ENCODE measurements at places on chromosomes 6 and 20. TPM values are rescaled to one million over a fixed set of nuclear protein-coding genes. Genes with fewer than 3 reads are reported as not detected.

The ARMC12 gene
- total RNA-seq: 0.30 TPM

The FLRT3 gene
- total RNA-seq: 4.6 TPM

The BNIP5 gene
- 4.7 TPM for total RNA-seq

The LAMA5 gene
- total RNA-seq: 35.5 TPM

The RRBP1 gene
- 402 TPM for total RNA-seq

The AKAP12 gene
- 3.9 TPM for total RNA-seq

The NRN1 gene
- total RNA-seq: 1.6 TPM

The PFDN4 gene
- 19.0 TPM for total RNA-seq

The HNF4A gene
- 346 TPM for total RNA-seq

The SLC26A8 gene
- not detected for total RNA-seq

The CTCFL gene
- 0.47 TPM for total RNA-seq

The HEY2 gene
- 0.69 TPM for total RNA-seq

The CEP162 gene
- 7.1 TPM for total RNA-seq

The PRKN gene
- total RNA-seq: 8.1 TPM

The GPX6 gene
- total RNA-seq: not detected

The COL21A1 gene
- total RNA-seq: 0.79 TPM

The OR2J3 gene
- not detected for total RNA-seq

The CSE1L gene
- 82.7 TPM for total RNA-seq

The ADGRG6 gene
- total RNA-seq: 17.0 TPM

The HS3ST5 gene
- 0.05 TPM for total RNA-seq

The KCNQ2 gene
- 0.27 TPM for total RNA-seq

The PRL gene
- not detected for total RNA-seq

The GSTA1 gene
- 6.8 TPM for total RNA-seq

The SYNDIG1 gene
- 0.10 TPM for total RNA-seq

The ETV7 gene
- 2.9 TPM for total RNA-seq

The PNISR gene
- 61.4 TPM for total RNA-seq

The PAQR8 gene
- total RNA-seq: 65.8 TPM

The OPN5 gene
- not detected for total RNA-seq

The TLDC2 gene
- total RNA-seq: 18.1 TPM

The MCCD1 gene
- not detected for total RNA-seq

The KHDC1L gene
- total RNA-seq: not detected

The RAB23 gene
- total RNA-seq: 6.3 TPM

The EDN1 gene
- 16.2 TPM for total RNA-seq

The HLA-DPB1 gene
- total RNA-seq: 21.3 TPM

The TTLL9 gene
- not detected for total RNA-seq

The PDYN gene
- not detected for total RNA-seq

The CST4 gene
- total RNA-seq: not detected

The OR14J1 gene
- not detected for total RNA-seq

The SOBP gene
- total RNA-seq: 3.4 TPM

The SNAP25 gene
- total RNA-seq: 2.2 TPM

The FOXP4 gene
- 33.6 TPM for total RNA-seq

The LTB gene
- 3.4 TPM for total RNA-seq

The STX11 gene
- 3.8 TPM for total RNA-seq

The SLC22A1 gene
- total RNA-seq: 2.3 TPM

The ULBP1 gene
- total RNA-seq: not detected

The OR2W1 gene
- total RNA-seq: not detected

The SMPDL3A gene
- total RNA-seq: 86.5 TPM

The MROH8 gene
- 0.90 TPM for total RNA-seq

The IL17A gene
- total RNA-seq: not detected

The SSTR4 gene
- total RNA-seq: not detected

Data from colonic mucosa (tissue), 4 donors.